ENCODE measurements at places on chromosomes 12 and 14.

DNA sequence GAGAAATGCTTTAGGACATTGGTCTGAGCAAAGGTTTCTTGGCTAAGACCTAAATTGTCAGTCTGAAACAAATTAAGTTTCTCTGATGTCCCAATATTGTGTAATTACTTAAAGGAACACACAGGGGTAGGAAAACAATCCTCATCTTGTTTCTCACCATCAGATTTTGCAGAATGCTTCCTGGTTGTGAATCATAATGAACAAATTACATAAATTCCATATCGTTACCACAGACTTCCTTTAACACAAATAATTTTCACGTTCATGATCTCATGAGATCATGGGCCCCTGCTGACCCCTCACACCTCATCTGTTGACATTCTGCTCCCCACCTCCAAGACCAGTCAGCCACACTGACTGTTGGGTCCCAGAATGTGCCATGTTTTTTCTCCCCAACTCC lies 194.1 kb downstream of the MON2 start:
- peak; percentile 32 for DNase-seq

- no peak for DNase-seq
These were observed 2.3 kb downstream of the TMEM116 start for GRCh38 chr12:112010415-112011344.

DNA sequence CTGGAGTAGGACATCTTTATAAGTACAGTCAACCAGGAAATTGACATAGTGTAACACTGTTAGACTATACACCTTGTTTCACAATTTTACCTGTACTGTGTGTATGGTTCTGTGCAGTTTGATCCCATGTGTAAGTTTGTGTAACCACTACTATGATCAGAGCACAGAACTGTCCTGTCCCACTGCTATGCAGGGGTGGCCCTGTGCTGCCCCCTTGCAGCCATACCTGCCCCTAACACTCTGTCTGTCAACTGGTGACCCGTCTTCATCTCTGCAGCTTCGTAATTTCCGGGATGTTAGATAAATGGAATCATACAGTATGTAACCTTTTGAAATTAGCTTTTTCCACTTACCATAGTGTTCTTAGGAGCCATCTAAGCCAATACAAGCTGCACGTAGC lies 58.7 kb upstream of the RD3L start:
- peak; percentile 2 for DNase-seq

GRCh38 chr14:50786751-50787464 lies 44.1 kb downstream of the NIN start:
- DNase-seq, result no peak

GRCh38 chr12:59408431-59408830 lies 187.4 kb upstream of the SLC16A7 start:
- DNase-seq, result peak; percentile 35

DNA sequence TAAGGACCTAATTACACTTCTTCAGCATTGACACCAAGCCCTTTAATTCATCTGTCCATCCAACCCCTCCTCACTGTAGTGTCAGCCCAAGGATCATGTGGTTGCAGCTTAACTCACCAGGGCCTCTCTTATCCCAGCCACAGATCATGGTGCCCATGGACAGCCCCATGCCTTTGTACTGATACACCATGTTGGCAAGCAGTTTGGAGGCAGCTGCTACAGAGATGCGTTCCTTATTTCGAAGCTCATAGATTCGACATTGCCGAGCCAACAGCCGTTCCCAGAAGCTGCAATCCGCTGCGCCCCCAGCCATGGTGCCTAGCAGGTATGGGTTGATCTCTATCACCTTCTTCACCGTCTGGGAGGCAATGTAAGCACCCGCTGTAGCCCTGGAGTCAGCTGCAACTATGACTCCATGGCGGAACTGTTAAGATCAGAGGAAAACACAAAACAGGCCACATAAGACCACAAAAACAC lies 1.4 kb downstream of the PSMB5 start:
- DNase-seq, result no peak

GRCh38 chr12:48197549-48197970 lies 5.5 kb downstream of the OR10AD1 start:
- DNase-seq, result peak; percentile 49

GRCh38 chr14:81265636-81266169 lies 44.9 kb upstream of the GTF2A1 start:
- DNase-seq, result no peak

DNA sequence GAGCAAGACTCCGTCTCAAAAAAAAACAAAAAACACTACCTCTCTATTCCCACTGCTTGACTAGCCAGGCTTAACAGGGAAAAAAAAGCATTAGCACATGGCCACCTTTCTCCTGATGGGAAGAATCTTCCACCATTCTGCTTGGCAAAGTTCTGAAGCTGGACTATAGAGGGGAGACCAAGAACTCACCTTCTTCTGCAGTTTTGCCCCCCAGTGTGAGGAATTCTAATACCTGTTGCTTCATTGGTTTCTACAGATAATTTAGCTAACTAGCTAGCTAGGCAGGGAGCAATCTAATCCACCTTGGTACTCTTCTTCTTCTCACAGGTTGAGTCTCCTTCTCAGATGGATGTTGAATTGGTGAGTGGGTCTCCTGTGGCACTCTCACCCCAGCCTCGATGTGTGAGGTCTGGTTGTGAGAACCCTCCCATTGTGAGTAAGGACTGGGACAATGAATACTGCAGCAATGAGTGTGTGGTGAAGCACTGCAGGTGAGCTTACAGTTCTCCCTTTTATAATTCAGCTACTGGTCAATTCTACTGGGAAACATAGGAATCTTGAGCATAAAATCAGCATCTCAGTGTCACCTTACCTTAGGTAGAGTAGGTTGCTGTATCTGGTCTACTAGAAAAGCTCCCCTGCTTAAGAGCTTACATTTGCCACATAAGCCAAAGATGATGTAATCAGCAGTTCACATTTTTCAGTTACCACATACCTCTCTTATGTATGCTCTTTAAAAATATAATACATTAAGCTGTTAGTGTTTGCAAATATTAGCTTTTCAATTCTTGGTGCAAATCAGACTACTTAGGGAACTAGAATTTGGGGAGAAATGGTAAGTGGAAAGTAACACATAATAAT lies 16.0 kb downstream of the METTL3 start:
- peak; percentile 39 for DNase-seq

DNA sequence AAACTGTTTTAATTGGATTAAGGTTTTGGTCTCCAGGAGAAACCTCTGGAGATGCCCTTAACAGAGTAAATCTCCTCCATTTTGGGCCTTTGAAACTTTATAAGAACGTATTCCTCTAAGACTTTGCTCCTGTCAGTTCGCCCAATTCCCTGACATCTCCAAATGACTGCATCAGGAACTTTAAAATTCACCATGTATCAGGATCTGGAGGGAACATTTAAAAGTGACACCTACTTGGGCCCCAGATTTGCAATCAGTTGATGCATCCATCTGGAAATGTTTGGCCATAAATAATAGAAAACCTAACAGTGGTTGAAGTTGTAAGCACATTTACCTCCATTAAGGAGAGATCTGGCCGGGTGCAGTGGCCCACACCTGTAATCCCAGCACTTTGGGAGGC lies 144.1 kb upstream of the WSCD2 start:
- no peak for DNase-seq

DNA sequence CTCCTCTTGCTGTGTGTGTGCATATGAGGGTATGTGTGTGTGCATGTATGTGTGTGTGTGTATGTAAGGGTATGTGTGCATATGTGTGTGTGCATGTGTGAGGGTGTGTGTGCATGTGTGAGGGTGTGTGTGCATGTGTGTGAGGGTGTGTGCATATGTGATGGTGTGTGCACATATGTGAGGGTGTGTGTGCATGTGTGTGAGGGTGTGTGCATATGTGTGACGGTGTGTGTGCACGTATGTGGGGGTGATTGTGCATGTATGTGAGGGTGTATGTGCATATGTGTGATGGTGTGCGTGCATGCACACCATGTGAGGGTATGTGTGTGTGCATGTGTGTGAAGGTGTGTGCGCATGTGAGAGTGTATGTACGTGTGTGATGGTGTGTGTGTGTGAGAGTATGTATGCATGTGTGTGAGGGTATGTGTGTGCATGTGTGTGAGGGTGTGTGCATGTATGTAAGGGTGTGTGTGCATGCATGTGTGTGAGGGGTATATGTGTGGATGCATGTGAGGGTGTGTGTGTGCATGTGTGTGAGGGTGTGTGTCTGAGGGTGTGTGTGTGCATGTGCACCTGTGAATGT lies 15.4 kb downstream of the DAO start:
- no peak for DNase-seq

DNA sequence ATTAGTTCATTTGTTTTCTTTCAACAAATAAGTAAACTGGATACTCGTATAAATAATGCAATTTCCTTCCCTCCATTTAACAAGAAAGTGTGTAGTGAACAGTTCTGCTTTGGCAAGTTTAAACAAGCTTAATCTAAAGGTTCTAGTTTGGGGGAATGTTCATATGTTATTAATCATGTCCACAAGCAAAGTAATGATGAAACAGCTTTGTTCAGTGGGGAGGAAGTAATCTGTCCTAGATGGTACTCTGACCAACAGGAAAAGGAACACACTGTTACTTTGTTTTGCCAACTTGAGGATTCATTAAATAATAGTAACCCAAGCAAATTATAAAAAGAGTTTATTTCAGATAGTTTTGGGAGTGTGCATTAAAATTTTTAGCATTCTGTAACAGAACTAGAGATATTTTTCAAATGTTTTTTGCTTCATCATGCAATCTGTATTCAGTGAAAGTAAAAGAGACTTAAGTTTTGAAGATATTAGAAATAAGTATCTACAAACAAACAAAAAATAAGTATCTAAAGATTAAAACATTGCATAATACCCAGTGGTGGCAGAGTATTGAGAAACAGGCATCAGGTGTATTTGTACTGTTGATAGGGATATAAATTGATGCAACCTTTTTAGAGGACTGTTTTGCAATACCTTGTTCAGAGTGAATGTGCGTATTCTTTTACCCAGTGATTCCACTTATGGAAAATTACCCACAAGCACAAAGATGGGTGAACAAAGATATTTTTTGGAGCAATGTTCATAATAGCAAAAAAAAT lies 61.1 kb downstream of the RAB35 start:
- no peak for DNase-seq

GRCh38 chr12:60279221-60279620 lies 683.4 kb downstream of the SLC16A7 start:
- no peak for DNase-seq

- DNase-seq, result peak; percentile 34
These were observed 191.6 kb downstream of the DUSP6 start for GRCh38 chr12:89160716-89161123.

- no peak for DNase-seq
These were observed at the start of gene GSG1 for GRCh38 chr12:13103391-13104033. TSS of gene GSG1 (minus strand) at chr12:13103667. CDS start at chr12:13103512, 155 bp downstream.

GRCh38 chr12:108611884-108612415 lies 14.1 kb upstream of the TMEM119 start:
- peak; percentile 87 for DNase-seq

DNA sequence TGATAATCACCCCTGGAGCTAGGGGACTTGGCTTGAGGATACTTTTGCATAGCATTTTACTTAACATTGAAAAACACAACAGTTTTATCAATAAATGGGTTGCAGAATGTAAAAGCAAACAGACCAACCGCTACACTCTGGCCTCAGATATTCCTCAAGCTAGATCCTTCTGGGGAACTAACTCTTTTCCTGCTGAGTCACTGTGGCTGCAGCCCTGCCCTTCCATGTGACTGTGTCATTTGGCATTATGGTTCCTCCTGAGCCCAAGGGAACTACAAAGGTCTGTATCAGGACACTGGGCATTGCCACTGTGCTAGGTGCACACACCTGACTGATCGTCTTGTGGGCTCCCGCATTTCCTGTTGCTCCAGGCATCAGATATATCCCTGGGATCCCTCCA lies 56.6 kb downstream of the TTC9 start:
- DNase-seq, result peak; percentile 71

- no peak for DNase-seq
These were observed 36.4 kb downstream of the DAO start for GRCh38 chr12:108916336-108916735.

DNA sequence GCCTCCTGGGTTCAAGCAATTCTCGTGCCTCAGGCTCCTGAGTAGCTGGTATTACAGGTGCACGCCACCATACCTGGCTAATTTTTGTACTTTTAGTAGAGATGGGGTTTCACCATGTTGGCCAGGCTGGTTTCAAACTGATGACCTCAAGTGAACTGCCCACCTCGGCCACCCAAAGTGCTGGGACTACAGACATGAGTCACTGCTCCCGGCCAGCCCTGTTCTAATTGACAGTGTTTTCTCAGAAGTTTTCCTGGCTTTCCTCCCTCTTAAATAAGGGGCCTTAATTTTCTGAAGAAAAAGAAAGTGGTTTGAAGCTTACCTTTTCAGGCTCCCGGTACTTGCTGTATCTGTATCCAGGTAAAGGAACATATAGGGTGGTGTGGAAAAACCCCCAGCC lies 1.7 kb downstream of the HAL start:
- DNase-seq, result peak; percentile 39

DNA sequence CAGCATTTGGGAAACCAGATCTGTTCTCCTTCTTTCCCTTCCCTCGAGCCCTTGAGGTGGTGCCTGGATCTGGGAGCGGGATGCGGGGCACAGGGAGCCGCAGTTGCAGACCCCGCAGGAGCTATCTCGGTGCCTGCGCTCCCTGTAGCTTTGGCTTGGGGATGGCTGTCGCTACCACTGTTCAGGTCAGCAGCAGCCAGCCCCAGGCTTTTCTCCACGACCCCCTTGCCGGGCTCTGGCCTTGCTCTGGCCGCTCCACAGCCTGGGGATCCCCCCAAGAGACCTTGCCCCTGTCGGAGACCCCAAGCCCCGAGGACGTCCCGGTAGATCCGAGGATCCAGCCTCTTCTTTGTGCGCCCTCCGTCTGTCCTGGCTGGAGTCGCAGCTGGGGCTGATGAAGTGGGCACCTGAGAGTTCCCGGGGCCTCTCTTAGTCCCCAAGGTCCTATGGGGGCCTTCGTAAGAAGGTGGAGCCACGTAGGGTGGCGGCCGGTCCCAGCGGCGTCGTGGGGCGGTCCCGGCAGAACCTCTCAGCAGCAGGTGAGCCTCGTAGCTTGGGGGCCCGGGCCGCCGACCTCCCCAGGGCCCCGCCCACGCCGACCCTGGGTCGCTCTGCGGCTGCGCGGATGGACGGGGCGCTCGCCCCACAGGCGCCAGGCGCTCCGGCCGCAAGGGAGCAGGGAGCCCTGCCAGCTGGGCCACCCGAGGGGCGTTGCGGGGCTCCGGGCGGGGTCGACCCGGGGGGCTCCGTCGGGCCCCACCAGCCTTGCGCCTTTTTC lies 1.3 kb downstream of the DDN start:
- DNase-seq, result no peak

GRCh38 chr12:74551291-74551690 lies 13.7 kb downstream of the ATXN7L3B start:
- no peak for DNase-seq

- no peak for DNase-seq
These were observed 11.6 kb upstream of the NEK9 start for GRCh38 chr14:75138492-75138891.

DNA sequence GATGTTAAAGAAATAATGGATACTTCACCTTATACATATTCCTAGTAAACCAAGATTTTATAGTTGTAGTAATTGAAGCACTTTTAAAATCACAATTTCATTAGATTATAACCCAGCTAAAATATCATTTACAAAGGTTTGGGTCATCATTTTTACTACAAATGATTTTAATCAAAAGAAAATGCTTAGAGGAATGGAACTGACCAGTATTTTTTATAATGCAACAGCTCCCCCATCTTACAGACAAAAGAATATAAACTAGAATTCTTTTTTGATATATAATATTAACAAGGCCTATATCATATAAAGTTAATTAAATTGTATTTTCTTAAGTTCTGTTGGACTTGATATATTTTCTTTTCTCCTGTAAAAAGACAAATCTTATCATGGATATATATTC lies 20.4 kb upstream of the LRFN5 start:
- no peak for DNase-seq

- DNase-seq, result peak; percentile 47
These were observed 339.5 kb downstream of the AEBP2 start for GRCh38 chr12:19778797-19779196.

Measured in astrocyte of the hippocampus (primary cell).